ENCODE measurements at places on chromosomes 2 and 18. TPM values are rescaled to one million over a fixed set of nuclear protein-coding genes. Genes with fewer than 3 reads are reported as not detected.

Gene SERPINB10
- total RNA-seq: not detected

Gene PMAIP1
- total RNA-seq: 151 TPM

Gene ZRANB3
- total RNA-seq: 15.2 TPM

Gene FSHR
- total RNA-seq: not detected

Gene UGT1A7
- not detected for total RNA-seq

Gene GEN1
- 25.2 TPM for total RNA-seq

Gene ATOH8
- total RNA-seq: 0.62 TPM

Gene CELF4
- total RNA-seq: 2.6 TPM

Gene DNAJC10
- total RNA-seq: 96.9 TPM

Gene PPM1G
- 183 TPM for total RNA-seq

Gene NEB
- total RNA-seq: 8.2 TPM

Gene OR6B2
- not detected for total RNA-seq

Gene FNDC4
- total RNA-seq: 13.7 TPM

Gene ASIC4
- not detected for total RNA-seq

Gene GREB1
- 36.5 TPM for total RNA-seq

Gene OSBPL1A
- 71.4 TPM for total RNA-seq

Gene MAIP1
- total RNA-seq: 36.0 TPM

Gene SLC38A11
- not detected for total RNA-seq

Gene TGFA
- total RNA-seq: 2.6 TPM

Gene KCNIP3
- 2.6 TPM for total RNA-seq

Gene CPO
- total RNA-seq: not detected

Gene SCN2A
- total RNA-seq: 0.52 TPM

Gene IAH1
- total RNA-seq: 13.3 TPM

Gene TEKT4
- total RNA-seq: not detected

Gene SIX3
- not detected for total RNA-seq

Gene ZSCAN30
- 15.5 TPM for total RNA-seq

Gene RAB12
- 80.4 TPM for total RNA-seq

Gene ACVR1C
- 1.1 TPM for total RNA-seq

Gene ECEL1
- 18.0 TPM for total RNA-seq

Gene GAD1
- 0.47 TPM for total RNA-seq

Gene TEX44
- not detected for total RNA-seq

Gene IL36B
- not detected for total RNA-seq

Gene CSRNP3
- total RNA-seq: 3.8 TPM

Gene DYNC1I2
- total RNA-seq: 79.4 TPM

Gene MTCL1
- total RNA-seq: 35.1 TPM

Gene GPR35
- total RNA-seq: 0.39 TPM

Gene SCN9A
- 8.8 TPM for total RNA-seq

Gene RSAD2
- 0.10 TPM for total RNA-seq

Gene SLC19A3
- total RNA-seq: 9.1 TPM

Gene SDC1
- 43.0 TPM for total RNA-seq

Gene SKA1
- 25.1 TPM for total RNA-seq

Gene CDK15
- not detected for total RNA-seq

Gene TUBB6
- 329 TPM for total RNA-seq

Gene SLC23A3
- total RNA-seq: not detected

Gene ADRA2B
- 7.9 TPM for total RNA-seq

Gene CFAP65
- 0.23 TPM for total RNA-seq

Gene TMEFF2
- total RNA-seq: 1.5 TPM

Gene FKBP1B
- 51.3 TPM for total RNA-seq

Gene PELI1
- total RNA-seq: 61.8 TPM

Gene MYO7B
- total RNA-seq: not detected

All from GM23338 (cell line).